Fibroblast of villous mesenchyme (primary cell): ENCODE measurements at places on chromosomes 6 and 20. TPM values are rescaled to one million over a fixed set of nuclear protein-coding genes. Genes with fewer than 3 reads are reported as not detected.
A peak's percentile ranks its signal among the peaks of the same experiment; 100 is the strongest.

The C20orf144 gene
- total RNA-seq, result under 0.01 and 0.32 TPM in 2 replicates

DNA sequence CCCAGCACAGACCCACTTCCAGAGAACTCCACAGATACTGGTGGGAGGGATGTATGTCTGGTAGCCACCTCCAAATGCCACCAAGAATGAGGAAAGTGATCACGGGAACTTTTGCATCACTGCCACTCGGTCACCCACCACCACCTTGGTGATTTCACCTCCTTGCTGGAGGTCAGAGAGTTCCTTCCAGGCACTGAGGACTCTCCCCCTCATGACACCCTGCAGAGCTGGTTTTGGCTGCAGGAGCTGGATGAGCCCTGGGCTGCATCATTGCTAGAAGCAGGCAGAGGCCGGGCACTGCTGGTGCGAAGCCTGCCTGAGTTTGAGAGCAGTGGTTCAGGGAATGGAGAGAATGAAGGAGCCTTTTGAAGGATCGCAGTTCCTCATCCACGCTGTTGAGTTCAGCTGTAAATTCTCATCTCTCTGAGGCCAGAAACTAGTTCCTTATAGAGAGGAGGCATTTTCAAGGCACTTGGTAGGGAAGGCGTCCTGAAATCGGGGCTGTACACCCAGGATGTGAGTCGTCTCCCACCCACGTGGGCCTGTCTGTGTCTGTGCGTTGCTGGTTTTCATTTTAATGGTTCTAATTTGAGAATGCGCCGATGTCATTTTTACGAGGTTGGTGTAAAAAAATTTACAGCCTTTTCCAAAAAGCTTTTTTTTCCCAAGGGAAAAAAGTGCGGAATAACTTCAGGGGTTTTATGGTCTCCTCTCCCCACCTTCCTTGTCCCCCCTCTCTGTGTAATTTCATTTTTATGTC lies 25.0 kb downstream of the FOXP4 start:
- peak; percentile 84 for DNase-seq

DNA sequence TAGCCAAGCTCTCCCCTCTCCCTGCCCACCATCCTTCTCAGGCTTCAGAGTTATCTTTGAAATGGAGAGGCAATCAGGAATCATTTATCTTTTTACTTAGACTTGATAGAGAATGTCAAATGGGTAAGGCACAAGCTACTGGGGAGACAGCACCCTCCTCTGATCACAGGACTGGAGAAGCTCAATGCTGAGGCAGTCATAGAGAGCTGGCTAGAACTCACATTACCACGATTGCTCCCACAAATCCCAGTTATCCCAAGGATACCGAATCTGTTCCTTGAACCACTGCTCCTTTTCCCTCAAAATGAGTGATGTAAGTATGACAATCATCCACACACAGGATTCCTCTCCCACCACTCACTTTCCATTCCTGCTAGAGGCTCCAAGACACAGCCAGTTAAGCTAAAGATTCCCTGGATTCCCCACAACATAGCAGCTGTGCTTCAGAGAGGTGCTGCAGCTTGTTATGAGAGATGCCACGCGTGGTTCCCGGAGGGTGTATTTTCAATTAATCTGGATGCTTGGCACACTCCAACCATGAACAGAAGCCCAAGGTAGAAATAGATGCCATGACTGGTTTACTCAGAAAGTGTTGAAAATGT lies 96.2 kb upstream of the VGLL2 start:
- DNase-seq, result no peak

DNA sequence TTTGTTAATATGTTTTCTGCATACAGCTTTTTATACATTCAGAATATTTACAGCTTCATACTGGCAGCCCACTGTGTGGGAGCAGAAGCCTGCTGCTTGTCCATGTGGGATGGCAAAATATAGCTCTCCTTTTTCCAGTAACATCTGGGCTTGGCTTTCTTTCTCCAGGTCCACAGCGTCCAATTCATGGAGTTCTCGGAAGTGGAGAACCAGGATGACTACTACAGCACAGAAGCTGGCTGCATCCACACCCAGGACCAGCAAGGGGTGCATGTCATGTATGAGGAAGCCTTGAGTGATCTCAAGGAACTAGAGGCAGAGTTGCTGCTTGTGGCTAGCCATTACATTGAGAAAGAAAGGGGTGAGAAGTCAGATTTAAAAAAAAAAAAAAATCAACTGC lies 143.1 kb downstream of the CD164 start:
- no peak for DNase-seq

DNA sequence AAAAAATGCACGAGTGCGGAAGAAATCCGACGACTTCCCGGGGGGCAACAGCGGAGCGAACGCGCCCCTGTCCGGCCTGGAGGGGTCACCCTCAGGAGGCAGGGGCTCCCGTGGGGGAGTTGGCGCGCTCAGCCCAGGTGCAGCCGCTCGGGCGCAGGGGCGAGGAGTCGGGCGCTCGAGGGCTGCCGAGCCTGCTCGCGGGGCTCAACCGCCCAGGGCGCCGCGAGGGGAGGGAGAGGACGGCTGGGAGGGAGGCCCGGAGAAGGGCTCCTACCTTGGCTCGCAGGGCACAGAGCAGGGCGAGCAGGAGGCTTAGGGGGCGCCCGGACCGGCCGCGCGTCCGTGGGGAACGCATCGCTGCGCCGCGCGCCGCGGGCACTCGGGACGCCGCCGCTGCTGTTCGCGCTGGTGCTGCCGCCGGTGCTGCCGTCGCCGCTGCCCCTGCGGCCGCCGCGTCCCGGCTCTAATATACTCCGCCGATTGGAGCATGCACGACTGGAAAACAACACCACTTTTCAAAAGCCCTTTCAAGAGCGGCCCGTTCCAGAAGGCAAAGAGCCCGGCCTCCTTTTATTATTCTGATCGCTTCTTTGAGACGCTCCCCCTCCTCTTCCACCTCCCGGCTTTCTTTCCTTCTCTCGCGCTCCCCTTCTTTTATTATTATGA lies 490 bp downstream of the JAG1 start:
- DNase-seq, result no peak

- DNase-seq, result peak; percentile 51
Measured at GRCh38 chr6:105136431-105137350, 43.1 kb downstream of the POPDC3 start.
